ENCODE measurements at places on chromosomes 11 and 22.

DNA sequence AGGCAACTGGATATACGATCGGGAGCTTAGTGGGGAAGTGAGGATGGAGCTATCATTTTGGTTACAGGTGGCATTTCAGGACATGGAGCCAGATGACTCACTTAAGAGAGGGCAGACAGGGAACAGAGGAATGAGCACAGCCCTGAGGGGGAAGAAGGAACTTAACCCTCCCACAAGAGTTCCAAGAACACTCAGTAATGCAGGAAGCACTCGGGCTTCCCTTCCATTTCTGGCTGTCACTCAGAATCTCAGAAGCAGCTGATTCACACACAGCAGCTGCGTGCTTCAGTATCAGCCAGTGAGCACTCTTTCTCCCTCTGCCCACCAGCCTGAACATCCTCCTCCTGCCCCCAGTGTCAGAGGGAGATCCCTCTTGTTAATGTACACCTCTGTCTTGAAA lies 34.8 kb downstream of the EFCAB6 start:
- DNase-seq, result no peak

GRCh38 chr11:95611827-95612226 lies 177.8 kb downstream of the FAM76B start:
- no peak for DNase-seq

- DNase-seq, result no peak
Observed at GRCh38 chr11:78567209-78567608, 7.5 kb downstream of the NARS2 start.

- no peak for DNase-seq
Observed at GRCh38 chr22:45136594-45136993, 27.1 kb upstream of the NUP50 start.

GRCh38 chr22:17781319-17782031 lies 7.2 kb upstream of the BID start:
- no peak for DNase-seq

GRCh38 chr11:121328967-121329679 lies 36.6 kb downstream of the SC5D start:
- DNase-seq, result no peak

DNA sequence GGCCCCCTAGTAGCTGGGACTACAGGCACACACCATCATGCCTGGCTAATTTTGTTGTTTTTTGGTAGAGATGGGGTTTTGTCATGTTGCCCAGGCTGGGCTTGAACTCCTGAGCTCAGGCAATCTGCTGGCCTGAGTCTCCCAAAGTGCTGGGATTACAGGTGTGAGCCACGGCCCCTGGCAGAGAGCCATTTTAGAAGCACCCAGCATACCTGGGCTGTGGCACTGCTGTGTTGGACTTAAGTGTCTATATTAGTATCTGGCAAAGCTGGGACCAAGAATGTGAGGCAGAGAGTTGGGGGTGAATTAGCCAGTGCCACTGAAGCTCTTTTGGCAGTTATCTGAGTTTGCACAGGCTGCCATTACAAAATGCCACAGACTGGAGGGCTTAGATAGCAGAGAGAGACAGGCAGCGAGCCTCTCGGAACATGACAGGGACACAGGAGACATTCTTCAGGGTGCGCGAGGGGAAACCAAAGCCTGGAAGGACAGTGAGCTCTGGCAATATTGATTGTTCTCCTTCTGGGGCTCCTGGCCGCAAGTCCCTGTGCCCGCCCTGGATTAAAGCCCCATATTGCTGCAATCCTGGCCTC lies 87.7 kb upstream of the ALX4 start:
- DNase-seq, result no peak

Data from NCI-H1048 (cell line).